G401 (cell line): ENCODE measurements at places on chromosomes 12 and 14.

GRCh38 chr14:39734306-39734705 is 302.1 kb upstream of the FBXO33 start:
- DNase-seq = no peak

GRCh38 chr14:54490445-54491175 is 1.8 kb upstream of the GMFB start:
- DNase-seq = no peak

GRCh38 chr14:54814076-54814475 is 88.5 kb downstream of the GCH1 start:
- DNase-seq = no peak

DNA sequence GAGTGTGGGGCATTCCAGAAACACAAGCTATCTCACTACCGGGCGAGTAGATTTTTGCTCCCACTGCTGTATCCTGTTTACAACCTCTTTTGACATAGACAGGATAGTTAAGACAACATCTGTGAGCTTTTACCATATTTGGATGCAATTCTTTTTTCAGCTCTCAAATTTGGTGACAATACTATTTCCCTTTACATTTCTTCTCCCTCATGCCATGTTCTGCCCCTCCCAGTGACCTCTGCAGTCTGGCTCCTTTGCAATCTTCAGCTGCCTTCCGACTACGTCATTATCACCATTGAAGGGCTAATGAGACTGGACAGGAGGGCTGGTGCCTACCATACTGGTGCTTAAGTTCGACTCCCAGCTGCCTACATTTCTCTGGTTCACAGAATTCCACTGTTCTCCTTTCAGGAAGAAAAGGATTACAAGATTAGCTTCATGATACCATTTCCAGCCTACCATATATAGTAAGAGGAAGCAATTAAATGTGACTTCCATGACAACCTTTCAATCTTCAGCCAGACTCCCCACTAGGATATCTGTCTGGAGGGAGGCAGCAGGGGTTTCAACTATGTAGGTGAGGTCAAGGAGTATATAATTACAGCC is 251.6 kb downstream of the PHLDA1 start:
- DNase-seq = no peak
